NCI-H2081 (cell line): ENCODE measurements at places on chromosomes 6 and 20.

GRCh38 chr6:80022803-80023202, 18.4 kb downstream of the TTK start:
- no peak for DNase-seq

DNA sequence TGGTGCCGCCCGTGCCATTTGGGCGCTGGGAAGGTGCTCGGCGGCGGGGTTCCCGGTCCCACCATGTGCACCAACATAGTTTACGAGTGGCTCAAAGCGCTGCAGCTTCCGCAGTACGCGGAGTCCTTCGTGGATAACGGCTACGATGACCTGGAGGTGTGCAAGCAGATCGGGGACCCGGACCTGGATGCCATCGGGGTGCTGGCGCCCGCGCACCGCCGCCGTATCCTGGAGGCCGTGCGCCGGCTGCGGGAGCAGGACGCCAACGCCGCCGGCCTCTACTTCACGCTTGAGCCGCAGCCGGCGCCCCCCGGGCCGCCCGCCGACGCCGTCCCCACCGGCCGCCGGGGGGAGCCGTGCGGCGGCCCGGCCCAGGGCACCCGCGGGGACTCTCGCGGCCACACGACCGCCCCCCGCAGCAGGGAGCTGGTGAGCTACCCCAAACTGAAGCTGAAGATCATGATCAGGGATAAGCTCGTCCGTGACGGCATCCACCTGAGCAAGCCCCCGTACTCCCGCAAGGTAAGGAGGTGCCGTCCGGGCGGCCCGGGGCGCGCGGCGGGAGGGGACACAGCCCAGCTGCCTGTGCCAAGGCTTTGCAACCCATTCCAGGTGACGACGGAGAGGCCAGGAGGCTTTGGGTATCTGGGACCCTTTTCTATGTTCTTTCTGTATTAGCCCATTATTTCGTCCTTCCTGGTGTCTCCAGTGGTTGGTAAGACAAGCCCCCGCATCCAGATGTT, 547 bp downstream of the SAMD5 start:
- no peak for DNase-seq

- DNase-seq = no peak
These were observed 197.2 kb upstream of the THEMIS start for GRCh38 chr6:128098000-128098581.

DNA sequence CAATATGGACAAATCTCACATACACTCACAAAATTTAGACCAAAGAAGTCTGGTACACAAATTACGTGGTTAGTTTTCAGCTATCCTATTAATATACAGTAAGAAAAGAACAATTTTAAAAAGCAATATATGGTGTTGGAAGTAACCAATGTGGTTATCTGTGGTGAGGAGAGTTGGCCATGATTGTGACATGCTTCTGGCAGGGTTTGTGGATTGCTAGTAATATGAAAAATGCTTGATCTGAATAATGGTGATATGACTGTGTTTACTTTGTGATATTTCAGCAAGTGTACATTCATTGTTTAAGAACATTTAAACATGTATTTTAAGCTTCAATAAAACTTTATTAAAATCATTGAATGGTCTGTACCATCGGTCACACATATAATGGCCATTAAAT, 99.1 kb downstream of the ADGB start:
- DNase-seq = no peak

DNA sequence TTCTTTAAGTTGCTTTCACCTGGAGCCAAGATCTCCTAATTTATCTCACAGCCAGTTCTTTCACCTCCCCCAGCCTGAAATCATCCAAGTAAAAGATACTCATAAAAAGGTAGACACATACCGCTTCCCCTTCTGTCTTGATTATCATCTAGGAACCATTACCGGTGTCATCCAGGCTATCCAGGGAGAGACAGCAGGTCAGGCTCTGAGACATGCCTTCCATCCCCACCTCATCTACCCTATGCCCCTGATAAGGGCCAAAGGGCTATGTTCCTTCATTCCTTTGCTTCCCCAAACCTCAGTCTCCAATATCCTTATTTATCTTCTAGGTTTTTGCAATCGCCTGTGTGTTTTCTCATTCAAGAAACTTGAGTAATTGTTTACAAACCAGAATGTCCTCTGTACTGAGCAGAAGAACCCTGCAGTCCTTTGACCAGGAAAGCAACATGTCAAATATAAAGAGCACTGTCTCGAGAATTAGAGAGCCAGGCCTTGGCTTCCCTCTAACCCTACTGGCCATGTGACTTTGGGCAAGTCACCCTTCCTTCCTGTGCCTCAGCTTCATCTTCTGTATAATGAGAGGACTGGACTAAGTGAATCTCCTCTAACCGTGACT, 41.0 kb downstream of the TNFRSF21 start:
- DNase-seq = no peak

GRCh38 chr6:16184129-16184528, 54.3 kb upstream of the GMPR start:
- DNase-seq = no peak

DNA sequence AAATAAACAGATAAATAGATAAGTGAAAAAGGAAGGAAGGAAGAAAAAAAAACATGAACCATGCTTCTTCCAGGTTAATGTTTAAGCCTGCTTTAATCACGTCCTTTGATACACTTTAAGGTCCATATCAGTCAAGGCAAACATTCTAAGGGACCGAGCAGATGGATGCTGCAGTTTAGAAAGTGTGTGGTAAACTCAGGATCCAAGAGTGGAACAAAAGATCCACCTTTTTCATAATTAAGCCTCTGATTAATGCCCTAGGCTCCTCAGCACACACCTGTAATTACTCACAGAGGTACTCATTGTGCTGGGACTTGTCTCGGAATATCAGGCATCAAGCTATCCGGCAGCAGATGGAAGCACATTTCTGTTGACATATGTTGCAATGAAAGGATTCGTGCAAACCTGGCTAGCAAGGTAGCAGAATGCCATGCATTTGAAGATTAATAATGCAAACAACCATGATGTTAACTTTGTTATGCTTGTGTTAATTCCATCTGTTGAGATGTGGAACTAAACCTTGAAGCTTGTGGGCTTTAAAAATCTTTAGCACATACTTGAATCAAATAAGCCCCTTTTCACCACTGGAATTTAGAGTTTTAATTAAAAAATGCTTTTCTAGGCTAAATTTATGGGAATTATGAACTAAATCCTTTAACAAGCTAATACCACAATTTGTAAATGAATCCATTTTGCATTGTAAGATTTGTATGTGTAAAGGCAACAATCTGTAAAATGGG, 163.7 kb downstream of the RALGAPA2 start:
- DNase-seq = peak; percentile 77

DNA sequence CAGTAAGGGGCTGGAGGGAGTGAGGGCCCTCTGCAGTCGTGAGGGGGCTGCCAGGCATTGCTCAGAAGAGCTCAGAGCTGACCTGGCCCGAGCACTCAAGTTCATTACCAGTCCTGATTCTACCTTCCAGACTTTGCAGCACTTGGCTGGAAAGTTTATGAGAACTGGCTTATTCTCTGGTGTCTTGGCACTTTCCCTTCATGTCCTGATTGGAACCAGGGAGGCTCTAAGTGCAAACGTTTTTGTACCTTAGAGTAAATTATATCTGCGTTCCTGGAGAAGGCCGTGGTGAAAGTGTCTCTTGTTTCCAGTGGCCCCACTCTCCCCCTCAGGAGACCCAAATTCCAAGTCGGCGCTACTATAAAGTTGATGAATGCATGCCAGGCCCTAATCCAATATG, 402.3 kb downstream of the CDC5L start:
- no peak for DNase-seq

DNA sequence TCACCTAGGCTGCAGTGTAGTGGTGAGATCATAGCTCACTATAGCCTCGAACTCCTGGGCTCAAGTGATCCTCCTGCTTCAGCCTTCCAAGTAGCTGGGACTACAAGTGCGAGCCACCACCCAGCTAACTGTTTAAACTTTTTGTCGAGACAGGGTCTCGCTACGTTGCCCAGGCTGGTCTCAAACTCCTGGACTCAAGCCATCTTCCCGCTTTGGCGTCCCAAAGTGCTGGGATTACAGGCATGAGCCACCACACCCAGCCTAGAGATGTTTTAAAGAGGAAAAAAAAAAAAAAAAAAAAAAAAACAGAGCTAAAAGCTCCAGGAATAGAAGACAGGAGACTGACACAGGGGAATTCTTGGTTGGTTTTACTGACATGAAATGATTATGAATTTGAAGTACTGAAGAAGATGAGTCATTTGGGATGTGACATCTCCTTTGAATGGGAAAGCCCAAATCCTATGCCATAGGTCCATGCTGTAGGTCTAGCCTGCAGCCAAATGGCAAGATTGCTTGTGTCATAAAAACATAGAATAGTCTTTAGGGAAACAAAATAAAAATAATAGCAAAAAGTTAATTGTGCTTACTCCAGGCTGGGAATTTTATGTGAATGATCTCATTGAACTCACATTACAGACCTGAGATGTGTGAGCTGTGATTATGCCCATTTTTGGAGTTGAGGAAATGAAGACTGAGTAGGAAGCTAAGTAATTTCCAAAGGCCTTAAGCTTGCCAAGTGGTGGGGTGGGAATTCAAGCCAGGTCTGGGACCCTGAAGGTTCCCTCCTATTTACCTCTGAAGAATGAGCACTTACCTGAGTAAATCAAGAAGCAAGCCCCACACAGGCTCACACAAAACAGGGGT, 24.3 kb upstream of the NHSL1 start:
- no peak for DNase-seq

GRCh38 chr6:151236668-151237401, 2.9 kb upstream of the AKAP12 start:
- DNase-seq = no peak

DNA sequence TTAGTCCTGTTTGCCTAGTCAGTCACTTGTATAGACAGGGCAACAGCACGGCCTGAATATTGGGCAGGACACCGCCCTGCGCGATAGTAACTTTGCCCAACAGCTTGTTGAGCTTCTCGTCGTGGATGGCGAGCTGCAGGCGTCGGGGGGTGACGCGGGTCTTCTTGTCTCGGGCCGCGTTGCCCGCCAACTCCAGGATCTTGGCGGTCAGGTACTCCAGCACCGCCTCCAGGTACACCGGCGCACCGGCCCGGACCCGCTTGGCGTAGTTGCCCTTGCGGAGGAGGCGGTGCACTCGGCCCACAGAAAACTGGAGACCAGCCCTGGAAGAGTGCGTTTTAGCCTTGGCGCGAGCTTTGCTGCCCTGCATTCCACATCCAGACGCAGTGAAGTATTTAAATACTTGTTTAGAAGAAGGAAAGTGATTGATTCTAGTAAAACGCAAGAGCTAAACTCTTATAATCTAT, 92.8 kb upstream of the BTN3A2 start:
- DNase-seq = no peak

DNA sequence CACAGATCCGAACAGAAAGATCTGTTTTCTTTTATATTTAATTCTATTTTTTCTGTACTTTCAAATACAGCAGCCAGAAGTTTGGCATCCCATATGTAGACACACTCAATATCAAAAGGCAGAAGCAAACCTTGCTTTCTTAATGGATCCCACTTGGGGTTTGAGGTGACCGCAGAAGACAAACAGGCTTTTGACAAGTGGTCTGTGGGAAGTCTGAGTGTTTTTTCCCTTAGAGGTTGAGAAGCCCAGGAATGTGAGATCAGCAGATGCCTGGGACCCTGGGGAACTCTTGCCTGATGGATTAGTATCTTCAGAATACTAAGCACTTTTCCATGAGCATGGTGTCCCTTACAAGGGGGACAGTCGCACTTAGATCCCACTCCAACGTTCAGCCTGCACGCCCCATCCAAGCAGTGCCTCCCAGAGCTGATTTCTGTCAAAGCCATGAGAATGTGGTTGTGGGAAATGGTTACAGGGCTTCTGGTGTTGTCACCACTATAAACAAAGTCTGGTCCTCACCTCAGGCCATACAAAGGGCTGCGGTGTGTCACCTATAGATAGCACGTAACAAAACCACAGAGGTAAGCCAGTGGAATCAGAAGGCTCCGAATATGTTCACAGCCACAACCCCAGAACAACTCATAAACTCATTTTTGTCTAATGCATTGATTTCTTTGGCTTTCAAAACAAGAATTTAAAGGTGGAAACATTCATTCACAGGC, 12.7 kb downstream of the IL17F start:
- no peak for DNase-seq

DNA sequence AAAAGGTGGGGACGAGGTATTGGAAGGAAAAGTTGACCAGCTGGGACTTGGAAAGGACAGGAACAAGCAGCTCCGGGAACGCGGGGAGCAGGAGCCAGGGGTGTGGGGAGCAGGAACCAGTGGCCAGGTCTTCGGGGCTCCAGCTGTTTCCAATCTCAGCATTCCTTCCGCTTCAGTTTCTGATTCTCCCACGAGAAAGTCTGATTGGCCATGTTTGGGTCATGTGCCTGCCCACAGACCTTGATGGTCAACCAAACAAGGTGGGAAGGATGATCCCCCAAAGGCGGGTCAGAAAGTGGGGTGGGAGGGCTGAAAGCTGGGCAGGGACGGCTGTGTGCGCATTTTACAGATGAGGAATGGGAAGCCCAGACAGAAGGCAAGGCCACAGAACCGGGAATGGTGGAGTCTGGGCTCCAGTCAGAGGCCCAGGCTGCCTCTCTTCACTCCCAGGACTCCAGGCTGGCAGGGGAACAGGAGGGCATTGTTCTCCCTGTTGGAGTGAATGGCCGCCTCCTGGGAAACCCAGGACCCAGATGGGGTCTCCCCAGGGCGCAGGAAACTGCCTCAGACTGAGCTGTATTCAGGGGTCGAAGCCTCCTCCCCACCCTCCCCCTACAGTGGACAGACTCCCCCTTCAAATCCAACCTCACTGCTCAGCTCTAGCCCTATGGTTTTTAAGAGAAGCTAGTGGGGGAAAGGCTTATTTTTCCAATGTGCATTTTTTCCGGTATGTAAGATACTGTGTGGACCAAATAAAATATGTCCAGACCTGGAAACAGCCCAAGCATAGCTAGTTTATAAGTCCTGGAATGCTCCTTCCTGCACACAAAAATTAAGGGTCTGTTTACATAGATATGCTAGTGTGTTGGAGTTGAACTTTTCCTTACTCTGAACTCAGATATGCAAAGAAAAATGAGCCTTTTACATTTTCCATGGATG, 12.2 kb upstream of the PTGIS start:
- DNase-seq = no peak

DNA sequence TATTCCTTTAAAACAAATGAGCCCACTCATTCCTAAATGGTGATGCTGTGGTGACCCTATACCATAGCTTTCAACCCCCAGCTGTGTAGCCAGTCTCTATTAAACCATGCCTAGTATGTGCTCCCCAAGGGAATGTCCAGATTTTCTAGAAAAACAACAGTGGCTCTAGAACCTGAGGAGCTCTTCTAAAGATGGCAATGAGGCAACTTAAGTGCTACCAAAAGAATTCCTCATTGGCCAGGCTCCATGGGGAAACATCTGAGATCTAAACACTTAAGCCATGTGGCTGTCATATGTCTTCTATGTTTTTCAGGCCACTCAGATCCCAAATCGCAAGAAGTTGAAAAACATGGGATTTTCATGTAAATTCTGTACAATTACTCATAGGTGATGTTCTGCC, 191.0 kb downstream of the TPBG start:
- no peak for DNase-seq
